IPS DF 19.7 (cell line): ENCODE measurements at places on chromosomes 5 and 9.
A peak's percentile ranks its signal among the peaks of the same experiment; 100 is the strongest.

DNA sequence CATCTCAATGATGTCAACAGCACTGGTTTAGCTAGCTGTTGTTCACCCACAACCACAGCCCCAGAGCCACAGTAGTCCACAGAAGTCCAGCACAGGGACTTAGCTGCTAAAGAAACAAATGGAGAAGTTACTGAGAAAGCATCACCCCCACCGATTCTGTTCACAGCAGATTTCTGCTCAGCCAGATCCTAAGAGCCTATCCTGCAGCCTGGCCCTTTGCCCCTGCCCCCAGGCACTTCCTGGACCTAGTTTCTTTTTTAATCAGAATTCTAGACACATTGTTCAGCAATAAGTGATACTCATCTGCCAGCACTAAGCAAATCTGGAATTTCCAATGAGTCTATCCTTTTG lies 7.4 kb downstream of the B4GALT1 start:
- no peak for DNase-seq

DNA sequence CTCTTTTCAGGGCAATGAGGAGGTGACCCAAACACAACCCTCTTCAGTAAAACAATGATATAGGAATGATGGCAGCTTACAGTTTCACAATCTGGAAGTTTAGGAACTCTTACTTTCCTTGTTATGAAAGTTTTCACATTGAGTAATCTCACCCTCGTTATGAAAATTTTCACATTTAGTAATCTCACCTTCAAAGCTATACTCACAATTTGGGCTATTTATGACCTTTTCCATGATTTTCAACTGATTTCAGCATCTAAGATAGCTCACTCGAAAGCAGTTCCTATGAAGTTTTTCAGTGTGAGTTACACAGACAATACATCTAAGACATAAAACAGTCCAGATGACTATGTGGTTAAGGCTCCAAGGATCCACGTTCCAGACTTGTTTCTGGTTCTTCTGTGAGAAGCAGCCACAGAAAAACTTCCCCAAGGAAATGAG lies 57.1 kb downstream of the FOXD1 start:
- no peak for DNase-seq

DNA sequence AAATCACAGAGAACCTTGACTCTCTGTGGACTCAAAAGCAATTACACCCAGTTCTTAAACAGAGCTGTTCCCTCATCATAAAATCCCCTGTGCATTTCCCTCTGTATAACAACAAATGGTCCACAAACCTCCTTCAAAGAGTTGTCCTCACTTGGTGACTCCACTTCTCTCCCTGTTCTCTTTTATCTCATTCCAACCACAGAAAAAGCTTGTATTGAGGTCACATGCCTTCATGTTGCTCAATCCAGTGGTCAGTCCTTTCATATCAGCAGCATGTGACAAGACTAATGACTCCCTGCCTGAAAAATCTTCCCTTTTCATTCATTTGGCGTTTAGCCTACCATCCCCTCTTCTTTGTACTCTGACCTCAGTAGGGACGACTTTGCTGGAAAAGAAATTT lies 158.0 kb downstream of the DEPDC1B start:
- no peak for DNase-seq

DNA sequence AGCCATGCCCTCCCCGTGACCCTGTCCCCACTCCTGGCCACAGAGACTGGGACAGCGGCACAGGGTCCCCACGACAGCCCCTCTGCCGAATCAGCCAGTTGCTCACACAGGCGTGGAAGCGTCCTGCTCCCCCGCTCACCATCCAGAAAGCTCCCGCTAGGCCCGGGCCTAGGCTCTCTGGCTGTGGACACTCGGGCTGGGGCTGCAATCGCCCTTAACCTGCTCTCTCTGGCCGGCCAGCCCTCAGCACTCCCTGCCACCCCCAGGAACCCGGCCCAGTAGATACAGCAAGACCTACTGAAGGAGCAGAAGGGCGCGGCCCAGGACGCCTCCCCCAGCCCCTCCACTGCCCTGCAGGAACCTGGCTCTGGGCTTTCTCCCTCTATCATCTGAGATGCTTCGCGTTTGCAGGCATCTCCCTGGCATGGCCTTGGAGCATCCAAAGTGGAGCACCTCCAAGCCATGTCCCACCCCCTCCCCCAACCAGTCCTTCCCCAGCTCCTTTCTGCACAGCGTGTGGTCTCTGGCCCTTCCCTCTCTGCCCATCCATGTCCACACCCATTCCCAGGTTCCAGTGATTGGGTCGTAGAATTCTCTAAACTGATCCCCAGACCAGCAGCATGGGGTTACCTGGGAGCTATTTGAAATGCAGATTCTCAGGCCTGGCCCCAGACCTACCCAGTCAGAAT lies 113.7 kb upstream of the LMX1B start:
- DNase-seq, result peak; percentile 47

DNA sequence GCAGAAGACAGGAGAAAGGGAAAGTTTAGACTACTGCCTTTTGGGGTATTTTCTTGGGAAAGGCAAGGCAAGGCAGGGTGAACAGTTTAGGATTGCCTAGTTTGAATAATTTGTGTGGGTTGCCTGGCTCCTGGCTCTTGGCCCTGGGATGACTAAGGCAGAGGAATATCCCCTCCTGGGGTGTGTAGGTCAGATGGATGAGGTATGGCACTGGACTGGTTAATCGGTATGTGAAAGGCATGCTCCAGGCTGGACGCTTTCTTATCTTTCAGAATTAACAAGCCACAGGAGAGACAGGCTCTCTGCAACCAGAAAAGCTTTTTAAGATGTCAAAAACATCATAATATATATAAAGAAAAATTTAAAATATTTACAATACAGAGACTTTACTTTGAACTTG lies 58.6 kb downstream of the STARD4 start:
- no peak for DNase-seq

GRCh38 chr9:127244609-127245601 lies 19.7 kb upstream of the GARNL3 start:
- peak; percentile 90 for DNase-seq

DNA sequence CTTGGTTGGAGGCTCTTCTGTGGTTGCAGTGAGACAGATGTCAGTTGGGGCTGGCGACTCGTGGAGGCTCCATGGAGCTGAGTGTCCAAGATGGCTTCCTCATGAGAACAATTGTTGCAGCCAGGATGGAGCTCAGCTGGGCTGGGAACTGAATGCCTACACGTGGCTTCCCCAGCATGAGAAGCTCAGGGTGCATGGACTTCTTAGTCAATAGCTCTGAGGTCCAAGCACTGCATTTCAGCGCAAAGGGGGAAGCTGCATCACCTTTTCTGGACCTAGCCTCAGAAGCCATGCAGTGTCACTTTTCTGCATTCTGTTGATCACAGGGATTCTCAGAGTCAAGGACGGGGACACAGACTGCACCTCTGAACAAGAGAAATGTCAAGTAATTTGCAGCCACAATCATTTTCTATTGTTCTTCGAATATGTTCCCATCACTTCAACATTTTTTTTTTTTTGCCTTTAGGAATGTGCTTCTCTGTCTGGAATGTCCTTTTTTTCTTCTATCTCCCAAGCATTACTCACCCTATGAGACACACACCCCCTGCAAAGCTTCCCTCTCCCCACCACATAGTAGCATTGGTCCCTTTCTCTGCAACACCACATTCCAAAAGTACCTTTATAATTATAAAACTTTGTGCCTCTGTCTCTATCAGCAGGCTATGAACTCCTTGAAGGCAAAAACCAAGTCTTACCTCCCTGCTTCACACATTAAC lies 57.5 kb upstream of the STK32A start:
- no peak for DNase-seq

GRCh38 chr5:24547132-24547531 lies 97.6 kb downstream of the CDH10 start:
- no peak for DNase-seq

DNA sequence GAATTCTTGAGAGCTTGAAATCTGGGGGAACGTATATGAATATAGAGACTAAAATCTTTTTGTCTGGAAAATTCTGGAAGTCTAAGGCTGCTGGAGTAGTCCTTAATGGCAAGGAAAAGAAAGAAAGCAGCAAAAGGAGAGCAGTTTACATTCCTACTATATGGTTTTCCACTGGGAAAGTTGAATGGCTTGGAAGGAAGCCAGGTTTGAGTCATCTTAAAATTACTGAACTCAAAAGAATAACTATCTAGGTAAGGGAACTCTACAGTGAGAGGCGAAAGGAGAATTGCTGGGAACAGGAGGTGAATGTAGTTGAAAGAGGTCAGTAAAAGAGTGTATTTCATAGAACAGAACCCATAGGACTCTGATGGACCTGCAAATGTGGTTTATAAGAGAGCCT lies 258.1 kb upstream of the EDIL3 start:
- no peak for DNase-seq
